ENCODE measurements at places on chromosomes 5 and 9.

- no peak for DNase-seq
Measured at GRCh38 chr5:122516432-122516743, 204.4 kb downstream of the SNCAIP start.

DNA sequence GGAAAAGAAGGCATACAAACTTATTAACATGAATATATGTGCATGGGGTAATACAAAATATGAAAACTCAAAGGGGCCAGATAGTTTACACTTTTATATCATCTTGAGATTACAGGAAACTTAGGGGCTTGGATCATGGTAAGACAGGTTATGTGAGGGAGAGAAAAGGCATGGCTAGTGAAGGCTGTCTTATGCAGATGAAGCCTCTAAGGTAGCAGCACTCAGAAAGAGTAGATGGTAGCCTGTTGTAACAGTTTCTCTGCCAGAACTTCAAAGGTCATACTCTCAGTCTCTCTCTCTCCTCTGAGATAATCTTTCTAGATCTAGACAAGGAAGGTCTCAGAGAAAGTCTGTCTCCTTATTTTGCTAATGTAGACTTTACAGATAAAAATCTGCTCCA is 57.2 kb upstream of the FGF10 start:
- DNase-seq: no peak

DNA sequence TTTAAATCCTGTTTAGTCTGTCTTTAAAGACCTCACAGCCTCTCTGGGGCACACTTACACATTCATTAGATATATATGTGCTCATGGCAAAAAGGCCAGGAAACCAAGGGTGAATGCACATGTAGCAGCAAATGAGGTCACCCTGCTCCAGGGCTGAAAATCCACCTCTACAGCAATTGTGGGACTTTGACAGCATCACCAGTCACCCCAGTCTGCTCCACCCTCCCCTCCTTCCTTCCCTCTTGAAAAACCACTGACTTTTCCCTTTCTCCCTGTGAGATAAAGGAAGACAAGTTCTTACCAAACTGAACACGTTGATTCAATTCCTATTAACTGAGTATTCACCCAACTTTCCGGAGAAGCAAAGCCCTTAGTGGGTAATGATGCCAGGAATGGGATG is 15.2 kb upstream of the SH3RF2 start:
- DNase-seq: no peak

GRCh38 chr5:154648706-154649105 is 106.5 kb upstream of the LARP1 start:
- DNase-seq: no peak

GRCh38 chr5:153880106-153880505 is 158.6 kb downstream of the FAM114A2 start:
- DNase-seq: no peak

DNA sequence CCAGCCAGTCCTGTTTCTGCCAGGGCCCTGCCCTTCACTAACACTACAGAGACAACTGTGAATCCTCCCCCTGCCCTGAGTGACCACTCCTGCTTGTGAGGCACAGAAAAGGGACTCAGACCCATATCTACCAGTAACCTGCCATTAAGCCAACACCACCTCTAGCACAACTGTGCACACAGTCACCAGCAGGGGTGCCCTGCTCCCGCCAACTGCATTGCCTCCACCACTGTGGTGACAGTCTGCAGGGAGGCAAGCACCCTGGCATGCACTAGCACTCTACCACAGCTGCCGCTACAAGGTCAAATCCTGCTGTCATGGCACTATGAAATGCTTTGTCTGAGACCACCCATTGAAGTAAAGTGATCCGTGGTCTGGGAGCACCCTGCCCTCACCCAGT is 1028.5 kb upstream of the CDH9 start:
- no peak for DNase-seq

DNA sequence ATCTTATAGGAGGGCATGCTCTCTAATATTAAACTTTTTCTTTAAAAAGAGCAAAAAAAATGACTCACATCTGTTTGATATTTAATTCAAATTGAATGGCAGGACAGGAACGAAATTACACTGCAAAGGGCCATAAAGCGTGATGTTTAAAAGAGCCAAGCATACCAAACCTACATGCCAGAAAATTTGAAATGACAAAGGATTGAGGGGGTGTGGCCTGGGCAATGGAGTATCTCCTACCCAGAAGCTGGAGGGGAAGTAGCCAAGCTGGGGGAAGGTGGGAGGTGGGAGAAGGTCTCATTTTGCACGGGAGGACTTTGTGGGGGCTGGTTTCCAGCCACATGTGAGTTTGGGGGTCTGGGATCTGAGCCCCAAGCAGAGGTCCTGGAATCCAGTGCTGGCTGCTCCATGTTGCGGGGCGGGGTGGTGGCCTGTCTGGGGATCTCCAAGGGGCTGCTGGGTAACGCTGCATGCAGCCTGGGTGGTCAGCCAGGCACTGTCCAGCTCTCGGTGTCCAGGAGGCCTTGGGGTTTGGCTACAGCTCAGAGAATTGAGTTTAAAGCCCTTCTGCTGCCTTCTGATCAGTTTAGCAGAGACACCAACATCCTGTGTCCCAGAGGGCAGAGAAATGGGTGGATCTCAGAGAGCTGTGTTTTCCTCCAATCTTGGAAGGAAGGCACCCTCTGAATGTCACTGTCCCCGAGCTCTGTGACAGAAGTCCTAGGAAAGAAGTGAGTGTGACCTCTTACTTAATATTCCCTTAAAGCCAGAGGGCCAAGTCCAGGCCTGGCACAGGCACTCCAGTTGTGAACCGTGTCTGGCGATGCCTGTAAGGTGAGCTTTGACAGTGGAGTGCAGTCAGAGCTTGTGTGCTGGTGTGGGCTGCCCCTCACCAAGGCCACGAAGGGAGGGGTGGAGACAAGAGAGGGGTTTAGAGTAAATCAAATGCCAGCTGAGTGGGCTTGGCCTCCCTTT is 7.6 kb downstream of the DCANP1 start:
- no peak for DNase-seq

DNA sequence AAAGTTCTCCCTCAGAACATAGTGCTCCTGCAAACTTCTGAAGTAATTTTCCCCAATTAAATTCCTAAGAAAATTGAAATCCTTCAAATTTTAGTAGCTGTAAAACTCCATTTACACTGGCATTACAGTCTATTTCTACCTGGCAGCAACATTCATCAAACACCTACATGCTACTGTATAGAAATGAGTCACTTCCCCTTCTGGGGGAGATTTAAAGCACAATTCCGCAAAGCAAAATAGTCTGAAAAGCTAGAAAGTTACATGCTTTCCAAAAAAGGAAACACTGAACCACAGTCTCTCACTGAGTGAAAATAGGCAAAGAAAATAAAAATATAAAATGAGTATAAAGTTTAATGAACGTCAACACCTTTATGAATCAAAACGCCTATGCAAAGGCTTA is 43.3 kb downstream of the MCTP1 start:
- no peak for DNase-seq
